Pulmonary artery endothelial cell (primary cell): ENCODE measurements at places on chromosomes 11 and 22. TPM values are rescaled to one million over a fixed set of nuclear protein-coding genes. Genes with fewer than 3 reads are reported as not detected.

The OR5A1 gene
- total RNA-seq: not detected in 2 replicates

The RRP7A gene
- 52.4 and 54.9 TPM in 2 replicates for total RNA-seq

The OSBP2 gene
- total RNA-seq: 5.9 and 7.3 TPM in 2 replicates

The SCUBE1 gene
- not detected in 2 replicates for total RNA-seq

The NCR3LG1 gene
- total RNA-seq: 8.8 and 10.5 TPM in 2 replicates

The CATSPERZ gene
- total RNA-seq: 0.33 TPM in 1 of 2 replicates, not detected in the other

The SEPTIN3 gene
- total RNA-seq: 0.07 TPM in 2 replicates

The NECTIN1 gene
- total RNA-seq: 9.4 and 11.0 TPM in 2 replicates

The HEPHL1 gene
- total RNA-seq: not detected in 2 replicates

The SYT7 gene
- total RNA-seq: under 0.01 and 0.18 TPM in 2 replicates

The OPCML gene
- total RNA-seq: not detected in 2 replicates

The NAALAD2 gene
- total RNA-seq: 0.21 and 0.40 TPM in 2 replicates

The NXPE2 gene
- total RNA-seq: not detected in 2 replicates

The ASPHD2 gene
- total RNA-seq: 7.5 and 8.2 TPM in 2 replicates

The TBX10 gene
- not detected in 2 replicates for total RNA-seq

The APOL3 gene
- total RNA-seq: 52.0 and 59.1 TPM in 2 replicates

The SLC25A1 gene
- 87.9 and 96.3 TPM in 2 replicates for total RNA-seq

The FOLH1 gene
- 0.07 TPM in 1 of 2 replicates, not detected in the other for total RNA-seq

The NRXN2 gene
- total RNA-seq: not detected in 2 replicates

The SCN4B gene
- 0.13 and 0.21 TPM in 2 replicates for total RNA-seq

The ELF5 gene
- total RNA-seq: not detected in 2 replicates

The PRR33 gene
- total RNA-seq: not detected in 2 replicates

The KCTD14 gene
- total RNA-seq: 0.20 and 2.0 TPM in 2 replicates

The GAL3ST3 gene
- 0.07 and 0.14 TPM in 2 replicates for total RNA-seq

The IL17REL gene
- 0.04 and 0.20 TPM in 2 replicates for total RNA-seq

The ZNF280B gene
- 0.28 and 0.46 TPM in 2 replicates for total RNA-seq

The OR51B2 gene
- total RNA-seq: not detected in 2 replicates

The RASSF10 gene
- total RNA-seq: 0.26 TPM in 1 of 2 replicates, not detected in the other

The PTPRCAP gene
- 0.14 and 0.40 TPM in 2 replicates for total RNA-seq

The RIC3 gene
- under 0.01 TPM in 1 of 2 replicates, not detected in the other for total RNA-seq

The P2RX3 gene
- not detected in 2 replicates for total RNA-seq

The CSKMT gene
- 7.5 TPM in 2 replicates for total RNA-seq

The CRYBB2 gene
- total RNA-seq: not detected in 2 replicates

The RTL10 gene
- total RNA-seq: 29.2 and 39.3 TPM in 2 replicates

The OR2AG2 gene
- 0.07 TPM in 2 replicates for total RNA-seq

The B4GAT1 gene
- total RNA-seq: 34.2 and 36.7 TPM in 2 replicates

The KRTAP5-9 gene
- total RNA-seq: not detected in 2 replicates

The GP1BB gene
- 0.79 and 1.1 TPM in 2 replicates for total RNA-seq

The MYO7A gene
- 0.13 and 0.18 TPM in 2 replicates for total RNA-seq

The XKR3 gene
- total RNA-seq: not detected in 2 replicates

The CNTF gene
- total RNA-seq: 1.6 and 2.2 TPM in 2 replicates

The MFRP gene
- not detected in 2 replicates for total RNA-seq

The APOA5 gene
- total RNA-seq: not detected in 2 replicates
